ENCODE measurements at places on chromosomes 13 and 19.
A peak's percentile ranks its signal among the peaks of the same experiment; 100 is the strongest.

DNA sequence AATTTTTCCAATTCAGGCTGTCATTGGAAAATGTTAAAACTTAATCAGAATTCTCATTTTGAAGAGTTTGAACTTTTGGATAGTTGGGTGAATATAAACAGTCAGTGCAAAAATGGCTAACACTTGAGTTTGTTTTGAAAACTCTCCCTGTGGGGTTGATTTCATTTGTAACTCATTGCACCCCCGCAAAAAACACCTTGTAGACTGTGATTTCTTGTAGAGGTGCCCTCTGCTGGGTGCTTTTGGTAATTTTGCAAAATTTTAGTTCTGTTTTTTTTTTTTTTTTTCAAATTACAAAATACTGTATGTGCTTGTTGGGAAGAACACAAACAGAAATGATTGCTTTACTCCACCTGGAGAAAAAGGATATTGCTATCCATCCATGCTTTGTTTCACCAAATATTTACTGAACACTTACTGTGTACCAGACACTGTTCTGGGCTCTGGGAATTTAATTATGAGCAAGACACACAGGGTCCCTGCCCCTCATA, 28.2 kb upstream of the GPI start:
- peak; percentile 57 for DNase-seq

GRCh38 chr13:44921246-44921877, 67.9 kb downstream of the NUFIP1 start:
- no peak for DNase-seq

GRCh38 chr13:28408235-28408848, 86.6 kb downstream of the FLT1 start:
- DNase-seq = no peak

DNA sequence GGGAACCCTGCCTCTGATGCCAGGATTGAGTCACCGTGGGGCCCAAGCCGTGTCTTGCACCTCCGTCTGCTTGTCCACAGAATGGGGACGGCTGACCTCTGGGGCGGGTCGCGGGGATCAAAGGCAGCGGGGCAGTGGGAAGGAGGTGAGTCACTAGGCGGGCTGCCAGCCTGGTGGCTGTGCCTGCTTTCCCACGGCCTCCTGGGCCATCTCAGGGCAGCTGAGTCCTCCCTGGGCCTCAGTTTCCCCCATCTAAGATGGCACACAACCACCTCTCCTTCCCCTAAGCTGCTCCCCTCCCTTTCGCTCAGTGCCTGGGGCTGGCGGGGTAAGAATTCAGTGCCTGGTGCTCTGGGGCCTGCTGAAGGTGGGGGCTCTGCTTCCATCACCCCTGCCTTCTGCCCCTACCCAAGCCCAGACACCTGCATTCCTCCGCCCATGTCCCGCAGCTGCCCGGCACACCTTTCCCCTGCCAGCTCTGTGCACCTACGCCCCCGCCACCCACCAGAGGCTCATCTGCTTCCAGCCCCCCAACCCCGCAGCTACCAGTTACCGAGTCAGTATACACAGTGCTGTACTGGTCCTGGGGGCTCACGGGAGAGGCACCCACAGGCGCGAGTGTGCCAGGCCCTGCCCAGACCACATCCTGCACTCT, 3.5 kb downstream of the MKNK2 start:
- DNase-seq = no peak

- DNase-seq = no peak
Observed at GRCh38 chr19:40286235-40286970, 1.3 kb upstream of the AKT2 start.

GRCh38 chr19:55257461-55258420, 1.1 kb downstream of the PPP6R1 start:
- DNase-seq = peak; percentile 54

- no peak for DNase-seq
Observed at GRCh38 chr13:79405501-79405830, 589 bp downstream of the RBM26 start.

- no peak for DNase-seq
Observed at GRCh38 chr19:44924243-44924725, 9.9 kb downstream of the APOC1 start.

DNA sequence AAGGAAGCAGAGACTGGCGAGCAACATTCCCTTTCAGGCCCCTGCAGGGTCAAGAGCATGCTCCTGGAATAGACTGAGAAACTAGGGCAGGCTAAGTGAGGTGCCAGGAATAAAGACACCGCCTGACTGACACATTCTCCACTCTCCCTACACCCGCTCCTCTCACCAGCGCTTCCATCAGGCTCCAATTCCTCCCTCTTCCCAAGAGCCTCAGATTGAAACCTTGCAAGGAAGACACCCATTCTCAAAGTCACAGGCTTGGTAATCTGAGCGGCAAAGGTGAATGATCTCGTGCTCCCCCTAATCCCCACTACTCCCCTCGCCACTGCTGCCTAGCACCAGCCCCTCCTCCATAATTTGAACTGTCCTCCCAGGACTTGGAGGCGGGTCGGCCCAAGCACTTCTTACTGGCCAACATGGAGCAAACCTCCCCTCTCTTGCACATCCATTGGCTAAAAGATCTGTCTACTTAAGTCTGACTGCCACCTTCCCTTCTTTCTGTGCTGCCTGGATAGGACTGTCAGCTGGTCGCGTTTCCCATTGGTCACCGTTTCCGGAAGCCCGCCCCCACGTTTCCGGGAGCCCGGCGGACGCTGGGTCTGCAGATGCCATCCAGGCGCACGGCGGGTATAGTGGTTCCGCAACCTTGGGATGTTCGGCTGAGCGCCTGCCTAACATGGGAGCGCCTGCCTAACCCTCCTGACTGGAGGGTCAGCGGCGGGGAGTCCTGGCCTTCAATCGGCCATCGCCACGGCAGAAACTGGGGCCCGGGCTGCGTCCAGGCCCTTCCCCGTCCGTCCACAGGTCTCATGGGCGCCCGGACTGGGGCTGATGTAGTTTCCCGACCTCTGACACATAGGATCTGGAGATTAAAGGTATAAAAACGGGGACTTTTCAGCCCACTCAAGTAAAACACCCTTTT, 33.6 kb downstream of the ZNF383 start:
- DNase-seq = peak; percentile 58

- no peak for DNase-seq
Observed at GRCh38 chr13:22107549-22107948, 436.7 kb downstream of the FGF9 start.

DNA sequence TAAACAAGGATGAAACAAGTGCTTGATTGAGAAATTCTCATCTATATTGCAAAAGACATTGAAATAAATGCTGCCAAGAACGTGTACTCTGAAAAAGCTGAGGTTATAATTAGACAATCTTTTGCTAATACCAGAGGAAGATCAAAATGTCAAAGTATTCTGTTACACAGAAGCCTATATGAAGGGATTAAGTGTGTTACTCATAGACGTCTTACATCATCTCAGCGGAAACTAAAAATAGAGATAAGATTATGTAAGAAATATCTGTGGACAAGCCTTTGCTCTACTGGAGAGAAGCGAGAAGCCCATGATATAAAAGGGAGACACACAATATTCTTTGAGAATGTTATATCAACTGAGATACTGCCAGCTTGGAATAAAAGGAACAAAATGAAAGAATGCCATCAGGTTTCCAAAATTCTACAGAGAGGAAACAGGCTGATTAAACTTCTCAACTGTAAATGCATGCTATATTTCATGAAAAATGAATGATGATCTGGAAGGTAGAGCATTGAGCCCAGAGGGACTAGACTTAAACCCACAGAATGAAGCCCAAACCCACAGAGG, 699.0 kb downstream of the GPC5 start:
- DNase-seq = no peak

DNA sequence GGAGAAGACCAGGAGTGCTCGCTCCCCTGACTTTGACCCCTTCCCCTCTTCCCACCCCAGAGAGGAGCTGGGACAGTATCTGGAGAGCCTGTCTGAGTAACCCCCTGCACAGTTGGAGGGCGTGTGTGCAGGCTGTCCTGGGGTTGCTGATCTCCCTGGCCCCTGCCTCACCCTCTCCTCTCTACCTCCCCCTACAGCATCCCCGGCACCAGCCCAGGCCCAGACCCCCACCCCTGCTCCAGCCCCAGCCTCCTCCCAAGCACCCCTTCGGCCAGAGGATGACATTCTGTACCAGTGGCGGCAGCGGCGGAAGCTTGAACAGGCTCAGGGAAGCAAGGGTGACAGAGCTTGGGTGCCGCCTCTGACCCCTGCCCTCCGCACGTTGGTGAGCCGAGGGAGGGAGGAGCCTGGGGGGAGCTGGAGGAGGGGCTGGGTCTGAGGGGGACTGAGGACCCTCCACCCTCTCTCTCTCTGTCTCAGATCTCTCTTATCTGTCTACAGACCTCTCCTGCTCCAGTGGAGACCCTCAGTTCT, 8.7 kb downstream of the PROSER3 start:
- DNase-seq = no peak

DNA sequence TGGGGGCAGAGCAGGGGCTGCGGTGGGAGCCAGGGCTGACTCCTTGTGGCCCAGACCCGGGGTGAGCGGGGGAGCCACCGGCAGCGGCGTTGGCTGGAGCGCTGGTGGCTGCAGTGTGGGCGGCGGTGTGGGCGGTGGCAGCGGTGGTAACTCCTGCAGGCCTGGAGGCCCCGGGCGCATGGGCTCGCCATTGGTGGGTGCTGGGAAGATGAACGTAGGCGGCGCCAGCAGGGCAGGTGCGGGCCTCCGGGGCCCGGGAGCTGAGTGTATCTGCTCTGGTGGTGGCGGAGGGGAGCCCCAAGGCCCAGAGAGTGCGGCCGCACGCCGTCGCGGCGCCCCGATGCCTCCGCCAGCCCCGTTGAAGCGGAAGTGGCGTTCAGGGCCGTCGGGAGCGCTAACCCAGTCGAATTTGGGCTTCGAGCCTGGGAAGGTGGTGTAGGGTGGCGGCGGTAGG, 2.0 kb downstream of the GGN start:
- DNase-seq = no peak

DNA sequence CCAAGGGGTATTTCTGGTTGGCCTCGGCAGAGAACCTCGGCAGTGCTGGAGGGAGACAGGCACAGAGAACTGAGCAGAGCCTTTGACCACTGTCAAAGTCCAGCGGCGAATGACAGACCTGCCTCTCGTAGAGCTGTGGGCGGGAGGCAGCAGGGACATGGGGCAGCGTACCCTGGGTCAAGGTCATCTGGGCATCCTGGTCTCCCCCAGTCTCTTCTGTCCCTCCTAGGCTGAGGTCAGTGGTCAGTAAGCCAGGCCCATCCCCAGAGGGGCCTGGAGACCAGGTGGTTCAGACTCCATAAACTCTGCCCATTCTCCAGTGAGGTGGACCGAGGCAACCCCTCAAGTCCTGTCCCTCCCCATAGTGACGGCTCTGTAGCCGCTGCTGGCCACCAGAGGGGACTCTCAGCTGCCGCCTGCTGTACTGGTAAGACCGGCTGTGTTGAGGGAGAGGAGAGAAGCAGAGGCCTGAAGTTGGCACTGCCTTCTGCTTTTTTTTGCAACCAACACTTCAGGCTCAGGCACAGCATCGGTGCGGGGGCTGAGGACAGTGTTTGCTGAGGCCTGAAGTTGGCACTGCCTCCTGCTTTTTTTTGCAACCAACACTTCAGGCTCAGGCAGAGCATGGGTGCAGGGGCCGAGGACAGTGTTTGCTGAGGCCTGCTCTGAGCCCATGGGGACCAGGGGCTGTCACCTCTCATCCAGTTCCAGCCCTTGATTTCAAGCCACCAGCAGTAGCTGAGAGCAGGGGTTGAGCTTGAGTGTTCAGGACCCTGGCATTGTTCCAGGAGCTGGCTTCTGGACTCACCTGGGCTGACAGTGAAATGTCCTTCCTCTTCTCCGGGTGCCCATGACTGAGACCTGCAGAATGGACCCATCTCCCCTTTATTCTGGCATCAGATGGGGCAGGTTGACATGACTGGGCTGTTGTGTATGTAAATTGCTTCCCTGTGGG, at the start of gene PGLYRP2:
PGLYRP2 (minus strand) TSS at position 111 of the 955 bp plus-strand sequence. CDS start 130 bp downstream, outside the sequence.
- no peak for DNase-seq

GRCh38 chr13:27044837-27045570, 126.6 kb downstream of the USP12 start:
- peak; percentile 52 for DNase-seq

GRCh38 chr13:25172303-25172630, 179 bp upstream of the AMER2 start:
- no peak for DNase-seq

DNA sequence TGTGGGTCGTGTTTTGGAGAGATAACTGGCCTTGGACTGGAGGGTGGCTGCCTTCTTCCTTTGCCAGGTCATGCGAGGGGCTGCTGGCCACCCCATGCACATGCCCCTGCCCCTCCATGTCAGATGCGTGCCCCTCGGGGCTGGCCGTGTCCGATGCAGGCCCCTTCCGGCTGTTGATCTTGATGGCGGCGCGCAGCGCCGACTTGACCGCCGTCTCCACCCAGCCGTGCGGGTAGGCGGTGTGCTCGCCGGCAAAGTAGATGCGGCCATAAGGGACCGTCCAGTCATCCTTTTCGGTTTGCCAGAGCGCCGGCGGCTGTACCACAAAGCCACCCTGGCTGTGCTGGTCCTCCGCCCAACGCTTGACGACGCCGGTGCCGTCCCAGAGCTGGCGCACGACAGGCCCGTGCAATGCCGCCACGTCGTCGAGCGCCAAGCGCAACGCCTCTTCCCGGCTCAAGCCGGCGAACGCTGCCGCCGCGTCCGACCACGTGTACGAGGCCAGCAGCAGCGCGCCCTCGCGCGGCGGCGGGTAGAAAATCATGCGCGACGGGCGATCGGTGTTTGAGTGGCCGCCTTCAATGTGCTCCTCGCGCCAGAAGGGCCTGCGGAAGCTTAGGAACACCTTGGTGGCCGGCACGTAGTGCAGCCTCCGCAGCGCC, 6.9 kb downstream of the IL4I1 start:
- peak; percentile 88 for DNase-seq

DNA sequence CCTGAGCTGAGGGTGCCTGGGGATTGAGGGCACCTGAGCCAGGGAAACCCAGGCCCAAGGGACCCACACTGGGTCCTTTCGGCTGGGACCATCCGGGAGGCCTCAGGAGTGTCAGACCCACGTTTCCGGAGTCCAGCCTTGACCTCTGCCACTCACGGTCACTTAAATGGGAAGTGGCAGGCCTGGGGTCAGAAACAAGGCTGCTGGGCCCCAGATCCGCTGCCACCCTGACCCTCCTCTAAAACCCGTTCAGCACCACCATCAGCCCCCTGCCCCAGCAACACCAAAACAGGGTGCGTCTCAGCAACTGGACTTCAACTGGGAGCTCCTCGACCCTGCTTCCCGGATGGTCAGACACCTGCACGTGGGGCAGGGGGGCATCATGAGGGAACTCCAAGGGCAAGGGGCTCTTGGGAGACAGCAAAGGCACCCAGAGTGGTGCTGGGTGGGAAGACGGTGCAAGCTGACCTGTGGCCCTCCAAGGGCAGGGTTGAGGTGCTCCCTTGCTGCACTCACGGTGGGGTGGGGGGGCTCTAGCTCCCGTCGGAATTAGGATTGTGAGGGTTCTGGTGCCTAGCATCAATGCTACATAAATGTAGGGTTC, 1.2 kb upstream of the PLPP2 start:
- no peak for DNase-seq

DNA sequence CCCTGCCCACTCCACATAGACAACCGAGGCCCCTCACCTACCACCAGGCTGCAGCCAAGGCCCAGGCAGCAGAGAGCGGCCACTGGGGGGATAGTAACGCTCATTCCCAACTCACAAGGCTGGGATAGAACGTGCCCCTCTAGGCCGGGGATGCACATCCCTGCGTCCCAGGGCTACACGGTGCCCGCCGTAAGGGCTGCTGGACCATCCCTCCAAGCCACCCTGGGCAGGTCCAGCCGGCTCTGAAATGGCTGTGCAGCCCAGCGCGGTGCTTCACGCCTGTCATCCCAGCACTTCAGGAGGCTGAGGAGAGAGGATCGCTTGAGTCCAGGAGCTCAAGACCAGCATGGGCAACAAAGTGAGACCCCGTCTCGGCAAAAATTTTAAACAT, 3.2 kb downstream of the REXO1 start:
- DNase-seq = no peak

- no peak for DNase-seq
Observed at GRCh38 chr13:44365899-44366298, 7.7 kb upstream of the SERP2 start.

Measured in activated CD4-positive, alpha-beta T cell treated with anti-CD3 and anti-CD28 coated beads, Interleukin-2, Interleukin-6, amounts not matched to agents 100 ng/mL and 50 ng/mL, durations not matched to agents 16 hours and 8 hours (primary cell).